Epithelial cell of alveolus of lung (primary cell): ENCODE measurements at places on chromosomes 6 and 20. TPM values are rescaled to one million over a fixed set of nuclear protein-coding genes. Genes with fewer than 3 reads are reported as not detected.

Gene BCL2L1
- 47.7 and 89.9 TPM in 2 replicates for total RNA-seq

Gene RAB44
- total RNA-seq = 0.13 and 0.40 TPM in 2 replicates

Gene MAS1
- total RNA-seq = not detected in 2 replicates

Gene NRSN1
- total RNA-seq = not detected in 2 replicates

Gene VGLL2
- total RNA-seq = not detected in 2 replicates

Gene PACRG
- not detected in 2 replicates for total RNA-seq

Gene DEFB121
- total RNA-seq = not detected in 2 replicates

Gene SLC17A3
- total RNA-seq = not detected in 2 replicates

Gene HSPA12B
- total RNA-seq = 0.13 and 0.88 TPM in 2 replicates

Gene MRPL14
- total RNA-seq = 43.1 and 69.8 TPM in 2 replicates

Gene DEFB125
- total RNA-seq = not detected in 2 replicates

Gene RHAG
- not detected in 2 replicates for total RNA-seq

Gene CD24
- 6.5 and 32.8 TPM in 2 replicates for total RNA-seq

Gene TBX18
- total RNA-seq = 2.7 and 7.0 TPM in 2 replicates

Gene CDH22
- not detected in 2 replicates for total RNA-seq

Gene ANKEF1
- 0.52 and 0.72 TPM in 2 replicates for total RNA-seq

Gene NQO2
- 22.6 and 27.6 TPM in 2 replicates for total RNA-seq

Gene FAM83C
- not detected in 2 replicates for total RNA-seq

Gene FGD2
- not detected in 2 replicates for total RNA-seq

Gene ZSCAN31
- 1.9 and 5.1 TPM in 2 replicates for total RNA-seq

Gene NHLRC1
- 1.0 and 2.6 TPM in 2 replicates for total RNA-seq

Gene CYP24A1
- total RNA-seq = 2.1 TPM in 1 of 2 replicates, not detected in the other

Gene PTPN1
- 31.3 and 45.1 TPM in 2 replicates for total RNA-seq

Gene HCK
- total RNA-seq = not detected in 2 replicates

Gene PNLDC1
- total RNA-seq = 0.16 TPM in 1 of 2 replicates, not detected in the other

Gene CEBPB
- total RNA-seq = 101 and 226 TPM in 2 replicates

Gene SLX4IP
- total RNA-seq = 3.0 and 5.3 TPM in 2 replicates

Gene GGTLC1
- not detected in 2 replicates for total RNA-seq

Gene DYNLRB1
- 158 and 161 TPM in 2 replicates for total RNA-seq
